ENCODE measurements at places on chromosomes 7 and 10.

DNA sequence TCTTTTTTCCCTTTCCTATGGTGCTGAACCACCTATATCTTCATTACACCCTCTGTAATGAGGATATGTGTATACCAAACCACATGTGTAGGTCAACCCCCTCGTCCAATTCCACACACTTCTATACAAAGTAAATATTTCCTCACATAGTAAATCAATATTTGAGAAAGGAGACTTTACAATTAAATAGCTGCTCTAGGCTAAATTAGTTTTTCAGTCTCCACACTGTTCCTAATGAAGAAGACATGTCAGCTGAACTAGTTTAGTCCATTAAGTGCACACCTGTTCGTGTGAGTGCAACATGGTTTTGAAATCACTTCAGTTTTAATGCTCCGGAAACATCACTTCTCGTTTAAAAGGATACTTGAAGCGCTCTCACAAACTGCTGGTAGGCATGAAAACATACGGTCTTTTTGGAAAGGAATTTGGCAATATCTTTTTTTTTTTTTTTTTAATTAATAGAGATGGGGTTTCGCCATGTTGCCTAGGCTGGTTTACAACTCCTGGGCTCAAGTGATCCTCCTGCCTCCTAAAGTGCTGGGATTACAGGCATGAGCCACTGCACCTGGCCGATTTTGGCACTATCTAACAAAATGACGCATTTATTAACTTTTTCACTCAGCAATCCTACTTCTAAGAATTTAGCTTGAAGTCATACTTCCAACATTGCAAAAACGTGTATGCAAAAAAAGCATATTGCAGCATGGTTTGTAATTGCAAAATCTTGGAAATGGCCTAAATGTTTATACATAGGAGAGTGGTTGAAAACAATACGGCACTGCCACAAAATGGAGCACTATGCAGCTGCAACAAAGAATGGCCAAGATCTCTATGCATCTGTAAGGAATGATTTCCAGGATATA, 2.1 kb upstream of the XRCC2 start:
- peak; percentile 32 for DNase-seq

- DNase-seq = no peak
Measured at GRCh38 chr10:127418536-127419168, 130.5 kb upstream of the NPS start.

GRCh38 chr7:71753236-71753635, 621.3 kb downstream of the GALNT17 start:
- DNase-seq = no peak

- no peak for DNase-seq
Measured at GRCh38 chr10:88091490-88092061, 228.2 kb downstream of the PTEN start.

GRCh38 chr7:128446306-128446705, 9.4 kb upstream of the HILPDA start:
- DNase-seq = no peak

GRCh38 chr10:121696854-121697253, 98.6 kb upstream of the FGFR2 start:
- no peak for DNase-seq

DNA sequence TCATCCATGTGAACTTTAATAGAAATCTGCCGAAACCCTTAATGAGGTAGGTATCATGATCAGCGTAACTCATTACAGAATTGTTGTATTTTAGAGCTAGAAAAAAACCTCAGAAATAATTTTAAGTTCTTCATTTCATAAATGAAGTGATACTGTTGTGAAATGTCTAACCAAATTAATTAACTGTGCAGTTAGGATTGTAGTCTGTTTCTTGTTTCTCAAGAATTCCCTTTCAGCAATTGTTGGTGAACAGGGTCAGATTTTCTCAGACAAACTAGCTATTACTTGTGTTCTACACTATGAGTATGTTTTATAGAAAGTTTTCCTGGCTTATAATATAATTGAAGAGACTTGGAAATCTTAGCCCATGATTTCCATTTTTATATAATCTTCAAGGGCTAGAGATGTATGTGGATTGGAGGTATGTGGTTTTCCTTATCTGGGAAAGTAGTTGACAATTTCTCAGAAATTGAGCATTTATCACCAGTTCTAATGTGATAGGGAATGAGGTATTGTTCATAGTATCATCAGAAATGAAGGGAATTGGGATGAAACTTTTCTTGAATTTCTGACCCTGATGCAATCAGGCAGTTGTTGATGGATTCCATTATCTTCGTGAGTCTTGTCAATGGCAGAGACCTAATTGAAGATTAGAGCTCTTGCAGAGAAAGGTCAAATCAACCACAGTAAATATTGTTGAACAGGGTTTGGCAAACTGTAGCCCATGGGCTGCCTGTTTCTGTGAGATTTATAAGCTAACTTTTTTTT, 55.0 kb downstream of the ST7 start:
- no peak for DNase-seq

DNA sequence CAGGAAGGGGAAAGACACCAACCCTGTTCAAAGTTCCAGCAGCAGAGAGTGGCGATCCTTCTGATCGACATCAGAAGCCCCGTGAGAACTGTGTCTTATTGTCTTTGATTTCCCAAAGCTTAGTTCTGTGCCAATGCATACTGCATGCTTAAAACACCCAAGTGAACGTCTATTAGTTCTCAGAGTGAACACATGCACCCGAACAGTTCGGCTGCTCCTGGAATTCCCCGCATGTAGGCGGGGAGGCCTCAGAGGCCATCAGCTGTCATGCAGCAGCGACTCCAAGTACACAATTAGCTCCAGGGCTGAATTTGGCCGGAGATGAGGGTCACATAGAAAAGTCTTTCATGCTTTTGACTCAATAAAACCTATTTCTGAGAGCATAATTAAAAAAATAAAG, 276.9 kb downstream of the ZMYND11 start:
- no peak for DNase-seq

- DNase-seq = no peak
Measured at GRCh38 chr10:62638062-62638477, 166.4 kb upstream of the ADO start.

- DNase-seq = no peak
Measured at GRCh38 chr10:29828956-29829355, 194.2 kb upstream of the SVIL start.

- DNase-seq = no peak
Measured at GRCh38 chr7:55504093-55504859, 68.0 kb downstream of the VOPP1 start.

- no peak for DNase-seq
Measured at GRCh38 chr7:83149466-83149865, 13.2 kb downstream of the PCLO start.

- no peak for DNase-seq
Measured at GRCh38 chr10:133143200-133143533, 16.9 kb upstream of the KNDC1 start.

GRCh38 chr7:188727-189500, 3.5 kb upstream of the FAM20C start:
- no peak for DNase-seq

DNA sequence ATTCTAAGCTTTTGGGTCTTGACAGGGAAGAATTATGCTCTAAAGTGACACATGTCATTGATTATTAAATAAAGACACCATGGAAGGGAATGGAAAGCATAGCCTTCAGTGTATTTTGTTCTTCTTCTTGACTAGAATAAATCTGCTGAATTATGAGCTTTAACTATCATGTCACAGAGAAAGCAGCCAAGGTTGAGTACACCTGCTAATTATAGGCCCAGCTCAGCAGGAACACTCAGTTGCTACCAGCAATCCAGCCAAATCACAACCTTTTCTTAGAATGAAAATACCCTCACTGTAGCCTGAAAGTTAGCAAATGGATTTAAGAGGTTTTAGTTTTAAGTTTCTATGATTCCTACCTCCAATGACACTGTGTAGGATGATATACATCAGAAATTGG, 225.3 kb upstream of the RHOBTB1 start:
- DNase-seq = no peak

GRCh38 chr7:159143780-159144757, 598 bp downstream of the VIPR2 start:
- no peak for DNase-seq

DNA sequence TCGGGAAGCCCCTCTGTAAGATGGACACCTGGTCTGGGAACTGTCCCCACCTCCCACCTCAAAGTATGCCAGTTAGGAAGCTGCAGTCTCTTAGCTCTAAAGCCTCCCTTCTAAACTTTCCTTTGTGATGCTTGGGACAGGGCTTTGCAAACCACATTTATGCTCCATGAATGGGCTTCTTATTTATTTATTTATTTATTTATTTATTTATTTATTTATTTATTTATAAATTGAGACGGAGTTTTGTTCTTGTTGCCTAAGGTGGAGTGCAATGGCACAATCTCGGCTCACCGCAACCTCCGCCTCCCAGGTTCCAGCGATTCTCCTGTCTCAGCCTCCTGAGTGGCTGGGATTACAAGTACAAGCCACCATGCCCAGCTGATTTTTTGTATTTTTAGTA, 1009.4 kb downstream of the TYW1 start:
- DNase-seq = no peak

DNA sequence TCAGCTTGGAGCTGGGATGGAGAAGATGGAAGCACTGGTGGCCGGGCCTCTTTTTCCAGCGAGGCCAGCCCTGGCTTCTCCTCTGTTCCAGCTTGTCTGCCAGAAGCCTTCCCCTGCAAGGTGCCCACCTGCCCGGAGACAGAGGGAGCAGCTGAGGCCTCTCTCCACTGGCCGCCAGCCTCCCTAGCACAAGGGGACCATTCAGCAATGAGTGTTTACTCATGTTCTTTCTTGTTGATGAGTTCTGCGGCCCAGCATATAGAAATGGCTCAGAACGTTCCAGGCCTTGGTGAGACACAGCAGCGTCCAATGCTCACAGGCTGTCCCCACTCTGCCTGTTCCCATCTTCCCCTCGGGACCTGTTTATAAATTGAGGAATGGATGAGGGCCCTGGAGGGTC, 47.3 kb downstream of the CHST3 start:
- DNase-seq = no peak

DNA sequence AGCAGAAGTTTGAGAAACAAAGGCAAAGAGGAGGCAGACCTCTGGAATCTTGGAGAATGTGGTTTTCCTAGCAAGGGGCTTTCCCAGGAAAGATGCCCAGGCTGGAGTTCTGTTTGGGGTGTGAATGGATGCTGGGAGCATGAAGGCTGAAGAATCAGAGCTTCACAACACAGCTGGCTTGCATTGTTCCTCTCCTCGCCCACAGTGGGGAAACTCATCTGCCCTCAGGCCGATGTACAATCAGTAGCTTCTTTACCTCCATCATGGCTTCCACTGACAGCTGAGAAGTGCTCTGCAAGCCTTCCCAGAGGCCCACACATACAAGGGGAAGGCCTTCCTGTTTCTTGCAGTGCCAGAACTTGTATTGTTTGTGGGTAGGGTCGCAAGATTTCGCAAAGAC, 90.8 kb upstream of the HECTD2 start:
- DNase-seq = no peak

- DNase-seq = no peak
Measured at GRCh38 chr7:141295367-141295895, 221.6 kb downstream of the TMEM178B start.

- DNase-seq = no peak
Measured at GRCh38 chr10:92385831-92386230, 94.9 kb downstream of the MARCHF5 start.

DNA sequence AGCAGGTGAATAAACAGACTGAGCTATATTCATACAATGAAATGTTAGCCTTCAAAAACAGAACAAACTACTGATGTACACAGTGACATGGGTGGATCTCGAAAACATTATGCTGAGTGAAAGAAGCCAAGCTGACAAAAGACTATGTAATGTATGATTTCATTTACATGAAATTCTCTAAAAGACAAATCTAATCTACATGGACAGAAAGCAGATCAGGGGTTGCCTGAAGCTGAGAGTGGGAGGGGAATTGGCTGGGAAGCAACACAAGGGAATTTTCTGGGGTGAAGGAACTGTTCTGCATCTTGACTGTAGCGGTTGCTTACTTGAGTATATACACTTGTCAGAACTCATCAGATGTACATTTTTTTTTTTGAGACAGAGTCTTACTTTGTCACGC, 121.7 kb upstream of the SVIL start:
- DNase-seq = no peak

- DNase-seq = no peak
Measured at GRCh38 chr10:113445736-113446135, 107.1 kb upstream of the HABP2 start.

DNA sequence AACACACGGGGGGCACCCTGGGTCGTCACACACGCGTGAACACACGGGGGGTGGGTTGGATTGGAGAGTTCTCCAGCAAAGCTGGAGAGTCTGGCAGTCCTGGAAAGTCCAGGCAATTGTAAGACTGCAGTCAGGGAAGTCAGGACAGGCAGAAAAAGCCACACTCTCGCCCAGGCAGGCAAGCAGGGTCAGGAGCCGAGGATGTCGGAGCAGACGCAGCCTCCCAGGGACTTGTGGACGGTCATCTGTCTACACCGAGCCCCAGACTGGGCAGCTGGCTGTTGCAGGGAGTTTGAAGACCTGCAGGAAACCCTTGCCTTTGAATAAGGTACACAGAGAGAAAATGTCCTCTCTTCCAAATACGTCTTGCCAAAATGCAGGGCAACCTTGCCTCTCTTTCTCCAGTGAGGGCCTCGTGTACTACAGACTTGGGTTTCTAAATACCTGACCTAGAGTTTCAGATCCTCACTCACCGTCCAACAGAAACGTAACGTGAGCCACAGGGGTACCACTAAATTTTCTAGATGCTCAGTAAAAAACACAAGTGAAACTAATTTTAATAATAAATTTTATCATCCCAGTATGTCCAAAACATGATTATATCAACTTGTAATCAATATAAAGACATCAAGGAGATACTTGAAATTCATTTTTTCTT, 176.7 kb downstream of the ADARB2 start:
- DNase-seq = no peak

GRCh38 chr7:4720225-4720624, 38.1 kb downstream of the FOXK1 start:
- no peak for DNase-seq

DNA sequence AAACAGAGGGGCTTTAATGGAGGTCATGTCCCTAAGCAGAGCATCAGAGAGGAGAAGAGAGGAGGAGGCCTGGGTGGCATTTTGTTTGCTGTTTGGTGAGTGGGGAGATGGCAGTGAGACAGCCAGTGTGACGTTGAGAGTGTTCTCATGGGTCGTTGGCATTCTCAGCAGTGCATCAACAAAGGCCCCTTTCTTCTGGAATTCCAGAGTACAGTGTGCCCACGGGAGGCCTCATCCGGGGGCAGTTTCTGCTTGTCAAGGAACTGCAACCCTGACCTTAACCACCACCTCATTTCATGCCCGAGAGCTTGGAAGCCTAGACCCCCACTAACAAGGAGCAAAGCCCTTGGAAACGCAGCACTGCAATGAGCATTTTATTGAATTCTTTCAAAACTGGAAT, 92.9 kb downstream of the CELF2 start:
- DNase-seq = no peak

- DNase-seq = no peak
Measured at GRCh38 chr7:28871631-28872030, 86.5 kb downstream of the TRIL start.

GRCh38 chr10:541750-542371, 147.6 kb downstream of the DIP2C start:
- no peak for DNase-seq

- DNase-seq = no peak
Measured at GRCh38 chr7:95262875-95263274, 61.5 kb downstream of the PON1 start.
